ENCODE measurements at places on chromosomes 16 and 17. TPM values are rescaled to one million over a fixed set of nuclear protein-coding genes. Genes with fewer than 3 reads are reported as not detected.

DNA sequence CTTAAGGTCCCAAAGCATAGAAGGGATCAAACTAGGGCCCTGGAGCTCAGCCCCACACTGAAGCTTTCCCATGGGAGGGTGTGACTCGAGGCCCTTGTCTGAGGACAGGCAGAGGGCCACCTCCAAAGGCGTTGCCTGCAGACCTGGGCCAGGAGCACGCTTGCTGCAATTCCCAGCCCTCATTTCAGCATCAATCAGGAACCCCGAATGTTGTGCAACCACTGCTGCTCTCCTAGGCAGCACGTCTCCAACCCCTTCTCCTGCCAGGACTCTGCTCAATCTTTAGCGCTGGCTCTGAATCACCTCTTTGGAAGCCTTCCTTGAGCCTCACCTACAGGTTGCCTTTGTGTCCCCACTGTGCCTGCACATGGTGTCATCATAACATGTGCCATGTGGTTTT is 14.0 kb upstream of the ATP2C2 start:
- DNase-seq: no peak

Gene IGFALS
- 0.07 TPM for total RNA-seq

Gene CHST4
- 0.05 TPM for total RNA-seq

- DNase-seq: no peak
Observed at GRCh38 chr17:81563861-81564586, 11.9 kb upstream of the FAAP100 start.

DNA sequence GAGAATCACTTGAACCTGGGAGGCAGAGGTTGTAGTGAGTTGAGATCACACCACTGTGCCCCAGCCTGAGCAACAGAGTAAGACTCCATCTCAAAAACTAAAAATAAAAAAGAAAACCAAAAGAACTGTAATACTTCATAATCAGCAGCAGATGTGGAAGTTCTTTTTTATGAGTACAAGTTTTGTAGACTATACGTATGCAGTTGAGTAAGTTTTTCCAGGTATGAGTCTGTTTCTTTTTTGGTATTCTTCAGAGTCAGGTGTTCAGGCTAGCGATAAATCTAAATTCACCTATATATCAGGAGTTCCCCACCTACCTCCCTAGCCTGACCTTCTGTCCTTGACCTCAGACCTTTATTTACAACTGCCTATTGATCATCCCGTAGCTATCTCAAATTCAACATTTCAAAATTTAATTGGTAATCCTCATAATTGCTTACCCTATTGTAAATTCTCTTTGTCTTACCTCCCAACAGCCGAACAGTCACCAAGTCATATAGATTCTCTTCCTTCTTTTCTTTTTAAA is 10.7 kb downstream of the DCTN5 start:
- no peak for DNase-seq

DNA sequence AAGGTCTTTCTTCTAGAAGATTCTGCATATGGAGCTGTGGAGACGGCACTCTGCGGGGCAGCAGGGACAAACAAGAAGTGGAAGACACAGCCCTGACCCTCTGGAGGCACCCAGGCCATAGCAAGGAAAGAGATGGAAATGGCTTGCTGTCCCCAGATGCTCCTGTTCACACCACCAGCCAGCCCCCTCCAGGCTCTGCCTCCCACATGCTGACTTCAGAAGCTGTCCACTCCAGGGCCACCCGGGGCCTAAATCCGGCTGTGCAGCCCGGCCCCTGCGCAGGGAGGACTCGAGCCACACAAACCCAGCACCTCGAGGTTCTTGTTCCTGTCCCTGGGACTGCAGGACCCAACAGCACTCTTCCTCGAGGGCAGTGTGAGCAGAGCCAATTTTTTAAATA is 16.6 kb downstream of the RBFOX3 start:
- DNase-seq: no peak

Data from M059J (cell line).